ENCODE measurements at places on chromosomes 5 and 9.
A peak's percentile ranks its signal among the peaks of the same experiment; 100 is the strongest.

- no peak for DNase-seq
Observed at GRCh38 chr5:172872997-172873491, 39.0 kb downstream of the ERGIC1 start.

GRCh38 chr5:9182899-9183695 lies 362.8 kb downstream of the SEMA5A start:
- no peak for DNase-seq

- no peak for DNase-seq
Observed at GRCh38 chr5:162243651-162244050, 176.1 kb downstream of the GABRG2 start.

GRCh38 chr9:71765693-71766092 lies 2.6 kb downstream of the CEMIP2 start:
- no peak for DNase-seq

DNA sequence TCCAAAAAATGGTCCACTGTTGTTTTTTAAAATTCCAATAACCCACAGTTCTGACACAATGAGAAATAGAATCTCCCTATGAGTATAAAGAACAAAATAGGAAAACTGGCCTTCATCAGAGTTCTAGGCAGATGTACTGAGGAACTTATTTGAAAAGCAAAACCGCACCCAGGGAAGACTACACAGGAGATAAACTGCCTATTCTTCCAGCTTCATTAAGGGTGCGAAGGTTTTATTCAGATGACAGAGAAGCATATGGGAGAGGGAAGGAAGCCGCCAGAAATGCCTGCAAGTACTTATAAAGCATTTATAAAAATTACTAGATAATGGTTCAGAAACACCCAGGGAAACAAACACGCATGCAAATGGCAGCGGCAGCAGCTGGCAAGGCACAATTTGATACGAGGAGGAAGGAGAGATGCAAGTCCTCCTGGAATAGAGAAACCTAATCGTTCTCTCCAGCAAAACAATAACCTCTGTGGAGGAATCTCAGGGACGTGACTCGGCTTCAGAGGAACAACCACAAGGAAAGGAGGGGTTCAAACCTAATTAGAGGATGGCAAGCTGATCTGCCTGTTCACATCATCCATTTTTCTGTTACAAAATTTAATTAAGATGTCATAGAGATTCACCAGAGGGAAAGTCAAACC lies 9.0 kb downstream of the TTLL11 start:
- no peak for DNase-seq

- no peak for DNase-seq
Observed at GRCh38 chr5:117788596-117788995, 1199.8 kb downstream of the DTWD2 start.

- peak; percentile 23 for DNase-seq
Observed at GRCh38 chr5:78547183-78547582, 101.4 kb downstream of the LHFPL2 start.

- DNase-seq = peak; percentile 48
Observed at GRCh38 chr5:141747152-141748141, 65.4 kb upstream of the ARAP3 start.

GRCh38 chr9:129187042-129187441 lies 9.0 kb upstream of the IER5L start:
- DNase-seq = no peak

GRCh38 chr5:142826741-142827492 lies 56.7 kb downstream of the ARHGAP26 start:
- DNase-seq = no peak

- no peak for DNase-seq
Observed at GRCh38 chr9:98442541-98442940, 187.1 kb upstream of the TBC1D2 start.

DNA sequence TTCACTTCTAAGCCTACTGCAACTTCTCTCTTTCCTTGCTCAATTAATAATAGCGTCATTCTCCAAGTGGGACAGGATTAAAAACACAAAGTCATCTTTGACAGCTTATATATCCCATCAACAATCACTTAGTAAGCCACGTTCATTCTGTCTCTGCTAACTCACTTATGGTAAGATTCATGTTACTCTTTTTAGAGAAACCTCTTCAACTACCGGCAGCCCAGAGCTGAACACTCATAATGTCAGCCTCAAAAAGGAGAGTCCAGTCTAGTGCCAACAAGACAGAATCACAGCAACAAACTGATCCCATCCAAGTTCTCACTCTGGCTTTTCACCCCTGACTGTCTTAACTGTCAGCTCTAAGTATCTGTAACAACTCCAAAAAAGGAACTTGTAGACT lies 196.0 kb downstream of the RAB3C start:
- no peak for DNase-seq

GRCh38 chr9:2153630-2154217 lies 138.6 kb downstream of the SMARCA2 start:
- no peak for DNase-seq
